Activated CD4-positive, CD25-positive, alpha-beta regulatory T cell (primary cell): ENCODE measurements at places on chromosomes 6 and 20.

- no peak for DNase-seq
Measured at GRCh38 chr20:56439771-56440291, 27.8 kb downstream of the CASS4 start.

GRCh38 chr20:21498635-21499034 is 15.2 kb downstream of the NKX2-2 start:
- no peak for DNase-seq

DNA sequence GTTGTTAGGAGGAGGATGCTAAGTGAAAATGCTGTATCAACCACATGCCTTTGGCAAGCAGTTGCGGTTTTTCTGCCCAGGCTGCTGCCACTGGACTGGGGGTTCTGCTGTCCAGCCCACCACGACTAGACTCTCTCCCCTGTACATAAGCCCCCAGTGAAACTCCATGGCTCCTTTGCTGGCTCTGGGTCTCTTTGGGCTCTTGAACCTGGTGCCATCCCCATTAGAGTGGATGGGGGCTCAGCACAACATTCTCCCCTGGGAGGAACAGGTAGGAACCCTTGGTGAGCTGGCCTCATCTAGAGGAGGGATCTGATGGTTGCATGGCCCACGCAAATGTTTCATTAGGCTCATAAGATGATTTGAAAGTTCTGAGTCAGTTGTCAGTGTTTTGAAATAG is 204.8 kb upstream of the KCNG1 start:
- DNase-seq: no peak

- DNase-seq: no peak
Measured at GRCh38 chr20:14197097-14197496, 140.3 kb downstream of the FLRT3 start.

GRCh38 chr20:25248786-25249172 is 894 bp downstream of the PYGB start:
- no peak for DNase-seq

GRCh38 chr6:50120300-50120699 is 70.6 kb upstream of the DEFB112 start:
- DNase-seq: no peak

GRCh38 chr6:154558513-154558912 is 48.0 kb upstream of the CNKSR3 start:
- DNase-seq: no peak

- DNase-seq: no peak
Measured at GRCh38 chr6:156933201-156934068, 156.3 kb downstream of the ARID1B start.

GRCh38 chr6:55557146-55557545 is 21.8 kb downstream of the HMGCLL1 start:
- DNase-seq: no peak

- no peak for DNase-seq
Measured at GRCh38 chr20:6697228-6697972, 70.1 kb upstream of the BMP2 start.

DNA sequence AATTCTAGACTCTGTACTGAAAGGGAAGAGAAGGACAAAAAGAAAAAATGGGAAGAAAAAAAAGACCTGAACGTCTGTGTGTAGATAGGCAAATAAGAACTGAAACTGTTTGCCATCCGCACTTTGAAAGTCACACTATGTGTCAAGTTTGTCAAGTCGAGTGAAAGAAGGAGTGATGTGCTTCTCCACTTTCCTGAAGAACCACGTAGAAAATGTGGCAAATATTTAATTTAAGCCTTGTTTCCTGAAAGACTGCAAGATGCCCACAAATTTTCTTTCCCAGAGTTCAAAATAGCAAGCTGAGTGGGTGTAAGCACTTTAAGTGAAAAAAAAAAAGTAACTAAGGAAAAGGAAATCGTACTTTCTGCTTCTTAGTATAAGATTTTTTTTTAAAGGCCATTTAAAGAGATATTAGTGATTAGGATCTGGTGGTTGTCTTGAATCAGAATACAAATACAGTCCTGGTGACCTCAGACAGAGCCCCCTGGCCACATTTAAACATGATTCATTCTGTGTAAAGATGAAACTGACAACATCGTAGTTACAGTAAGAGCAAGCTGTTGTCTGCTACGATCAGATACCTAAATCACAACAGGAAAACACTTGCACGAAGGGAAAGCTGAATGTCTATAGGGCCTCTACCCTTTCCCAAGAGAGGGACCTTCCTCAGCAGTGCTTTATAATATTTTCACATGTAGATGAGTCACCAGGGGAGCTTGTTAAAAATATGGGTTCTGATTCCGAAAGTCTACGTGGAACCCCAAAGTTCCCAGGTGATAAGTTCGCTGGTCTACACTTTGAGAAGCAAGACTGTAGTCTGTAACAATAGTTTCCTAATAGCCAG is 102.3 kb downstream of the HIVEP2 start:
- DNase-seq: peak; percentile 16

DNA sequence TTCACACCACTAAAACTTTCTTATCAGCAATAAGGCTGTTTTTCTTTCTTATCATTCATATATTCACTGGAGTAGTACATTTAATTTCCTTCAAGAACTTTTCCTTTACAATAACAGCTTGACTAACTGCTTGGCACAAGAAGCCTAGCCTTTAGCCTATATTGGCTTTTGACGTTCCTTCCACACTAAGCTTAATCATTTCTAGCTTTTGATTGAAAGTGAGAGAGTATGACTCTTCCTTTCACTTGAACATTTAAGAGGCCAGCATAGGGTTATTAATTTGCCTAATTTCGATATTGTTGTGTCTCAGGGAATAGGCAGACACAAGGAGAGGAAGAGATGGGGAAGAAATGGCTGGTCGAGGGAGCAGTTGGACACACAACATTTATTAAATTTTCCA is 23.6 kb downstream of the THEMIS start:
- no peak for DNase-seq

DNA sequence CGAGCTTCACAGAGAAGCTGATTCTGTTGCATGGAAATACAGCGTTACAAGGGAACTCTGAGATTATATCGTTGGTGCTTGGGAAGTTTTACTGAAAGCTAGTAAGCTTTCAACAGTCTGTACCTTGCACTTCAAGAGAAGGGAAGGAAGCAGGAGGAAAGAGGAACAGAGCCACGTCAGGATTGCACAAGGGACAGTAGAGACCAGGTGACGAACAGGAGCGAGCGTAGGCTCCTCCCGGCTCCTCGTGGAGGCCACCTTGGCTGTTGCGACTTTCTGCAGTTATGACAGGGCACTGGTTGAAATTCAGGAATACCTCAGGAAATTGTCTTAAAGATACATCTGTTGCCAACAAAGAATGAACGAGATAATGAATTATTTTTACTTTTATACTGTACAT is 18.8 kb downstream of the RTF2 start:
- no peak for DNase-seq

DNA sequence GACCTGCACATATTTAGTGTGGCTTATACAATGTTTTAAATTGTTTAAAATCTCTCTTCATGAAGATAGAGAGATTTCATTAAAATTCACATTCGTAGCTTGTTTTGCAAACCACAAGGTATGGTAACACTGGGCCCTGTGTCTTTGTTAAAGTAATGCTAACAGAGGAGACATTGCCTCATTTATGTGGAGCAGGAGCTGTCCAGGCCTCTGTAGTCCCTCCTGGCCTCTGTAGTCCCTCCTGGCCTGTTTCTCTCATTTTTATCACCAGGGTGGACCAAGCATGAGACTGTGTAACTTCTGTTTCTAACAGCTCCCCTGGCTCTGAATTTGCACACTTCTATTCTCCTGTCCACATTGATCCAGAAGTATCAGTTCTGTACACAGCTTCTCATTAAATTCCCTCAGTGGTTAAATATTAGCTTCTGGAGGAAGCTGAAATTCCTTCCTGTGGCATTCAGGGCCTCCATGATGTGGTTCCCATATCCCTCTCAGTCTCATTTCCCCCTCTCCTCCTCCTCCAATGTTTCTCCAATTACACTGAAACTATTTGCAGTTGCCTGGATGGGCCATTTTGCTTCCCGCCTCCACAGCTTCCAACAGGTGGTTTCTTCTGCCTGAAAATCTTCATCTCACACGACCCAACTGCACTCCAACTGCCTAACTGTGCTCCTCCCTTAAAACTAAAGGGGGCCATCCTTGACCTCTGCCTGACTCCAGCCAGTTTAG is 340.4 kb downstream of the SYNE1 start:
- DNase-seq: no peak

DNA sequence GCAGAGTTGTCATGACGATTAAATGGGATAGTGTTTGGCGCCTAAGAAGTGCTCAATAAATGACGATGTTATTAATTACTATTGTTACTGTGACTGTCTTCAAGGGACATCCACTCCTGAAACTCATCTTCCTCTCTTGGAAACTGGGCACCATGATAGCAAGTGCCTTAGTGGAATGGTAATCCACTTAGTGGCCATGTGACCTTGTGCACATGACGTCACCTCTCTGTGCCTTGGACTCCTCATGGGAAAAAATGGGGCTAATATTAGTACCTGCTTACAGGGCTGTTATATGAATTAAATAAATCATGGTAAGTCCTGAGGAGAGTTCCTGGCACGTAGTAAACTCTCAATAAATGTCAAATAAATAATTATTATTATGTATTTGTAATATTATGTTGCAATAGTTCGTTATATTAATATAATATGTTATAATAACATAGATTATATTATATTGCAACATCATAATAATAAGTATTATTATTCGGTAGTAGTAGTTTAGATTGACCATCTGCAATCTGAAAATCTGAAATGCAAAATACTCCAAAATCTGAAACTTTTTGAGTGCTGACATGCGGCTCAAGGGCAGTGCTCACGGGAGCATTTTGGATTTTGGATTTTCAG is 40.9 kb downstream of the EYA2 start:
- no peak for DNase-seq

- DNase-seq: peak; percentile 19
Measured at GRCh38 chr20:47727170-47727880, 58.0 kb downstream of the SULF2 start.

GRCh38 chr20:17993546-17993945 is 24.7 kb downstream of the MGME1 start:
- no peak for DNase-seq

GRCh38 chr20:38873050-38873581 is 53.1 kb upstream of the FAM83D start:
- DNase-seq: peak; percentile 68

DNA sequence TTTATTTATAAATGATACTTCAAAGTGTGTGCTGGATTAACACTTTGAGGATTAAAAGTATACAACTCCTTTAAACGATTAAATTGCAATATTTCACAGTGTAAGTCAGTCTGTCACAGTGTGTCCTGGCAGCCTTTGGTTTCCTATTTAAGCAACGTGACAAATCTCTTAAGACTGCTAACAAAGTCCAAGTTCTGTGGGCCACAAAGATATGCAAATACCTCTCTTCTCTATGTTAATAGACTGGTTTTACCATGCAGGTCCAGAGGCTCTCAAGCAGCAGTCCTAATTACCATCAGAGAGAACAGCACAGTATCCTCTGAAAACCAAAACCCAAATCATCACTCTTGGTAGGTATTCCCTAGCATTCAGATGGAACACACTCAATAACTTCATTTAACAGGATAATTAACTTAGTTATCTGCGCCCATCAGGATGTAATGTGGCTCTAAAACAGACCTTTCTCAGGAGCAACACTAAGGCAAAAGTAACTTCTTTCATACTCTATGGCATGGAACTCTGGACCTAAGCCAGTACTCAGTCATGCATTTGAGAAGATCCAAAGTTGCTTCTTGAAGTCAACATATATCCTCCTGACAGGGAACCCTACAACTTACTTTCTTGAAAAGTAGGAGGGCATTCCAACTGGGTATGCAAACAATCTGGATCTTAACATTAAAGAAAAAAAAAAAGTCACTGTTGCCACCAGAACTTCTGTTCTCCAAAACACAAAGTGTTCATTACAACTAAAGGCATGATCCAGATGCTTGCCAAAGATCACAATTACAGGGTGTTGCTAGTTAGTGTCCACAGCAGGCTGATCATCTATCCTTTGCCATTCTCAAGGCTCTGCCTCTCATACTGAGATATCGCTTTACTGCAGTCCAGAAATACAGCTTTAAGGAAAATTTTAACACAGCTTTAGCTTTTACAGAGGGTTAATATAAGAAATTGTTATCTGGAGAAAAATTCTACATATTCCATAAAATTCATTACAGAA is 53.2 kb downstream of the MAN1A1 start:
- DNase-seq: no peak

- DNase-seq: no peak
Measured at GRCh38 chr6:25232479-25232878, 46.7 kb upstream of the CARMIL1 start.

GRCh38 chr6:128574402-128574801 is 54.0 kb upstream of the PTPRK start:
- no peak for DNase-seq

- DNase-seq: no peak
Measured at GRCh38 chr6:6566766-6567165, 21.8 kb upstream of the LY86 start.

- DNase-seq: no peak
Measured at GRCh38 chr6:36389353-36389752, 1.9 kb upstream of the ETV7 start.

DNA sequence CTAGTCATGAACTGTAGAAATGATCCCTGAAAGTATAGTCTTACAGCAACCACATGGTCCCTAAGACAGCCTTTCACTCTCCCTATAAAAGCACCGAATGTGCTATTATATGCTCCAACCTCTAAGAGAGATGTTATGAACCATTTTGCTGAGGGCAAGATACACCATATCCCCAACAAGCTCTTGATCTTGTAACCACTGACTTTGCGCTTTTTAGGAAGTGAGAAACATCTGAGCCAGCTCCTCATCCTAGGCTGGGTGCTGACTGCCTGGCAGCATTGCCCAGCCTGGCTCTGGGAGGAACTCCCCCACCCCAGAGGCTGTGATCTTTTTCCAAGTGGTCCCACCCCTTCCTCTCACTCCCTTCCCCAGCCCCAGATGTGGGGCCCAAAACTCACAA is 3.1 kb upstream of the EMILIN3 start:
- no peak for DNase-seq

- no peak for DNase-seq
Measured at GRCh38 chr20:3727401-3728021, 5.0 kb upstream of the HSPA12B start.
